ENCODE measurements at places on chromosomes 5 and 9.

- DNase-seq = no peak
Observed at GRCh38 chr5:175253597-175253996, 190.4 kb downstream of the DRD1 start.

GRCh38 chr5:76565009-76565408, 58.2 kb downstream of the F2RL2 start:
- DNase-seq = no peak

DNA sequence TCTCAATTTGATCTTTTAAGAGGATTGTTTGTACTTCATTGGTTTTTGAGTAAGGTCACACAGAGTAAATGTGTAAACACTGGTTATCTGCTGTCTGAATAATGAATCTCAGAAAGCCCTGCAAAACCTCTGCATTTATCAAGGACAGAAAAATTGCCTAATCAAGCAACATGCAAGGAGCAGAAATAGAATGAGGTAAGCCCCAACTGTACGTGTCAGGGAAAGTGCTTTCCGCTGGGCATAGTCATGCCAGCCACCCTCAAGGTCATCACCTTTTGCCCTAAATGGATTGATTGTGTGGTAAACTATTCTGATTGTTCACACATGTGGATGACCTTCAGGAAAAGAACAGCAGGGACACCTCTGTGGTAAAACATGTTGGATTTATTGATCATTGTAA, 376.9 kb upstream of the KCNN2 start:
- DNase-seq = no peak

DNA sequence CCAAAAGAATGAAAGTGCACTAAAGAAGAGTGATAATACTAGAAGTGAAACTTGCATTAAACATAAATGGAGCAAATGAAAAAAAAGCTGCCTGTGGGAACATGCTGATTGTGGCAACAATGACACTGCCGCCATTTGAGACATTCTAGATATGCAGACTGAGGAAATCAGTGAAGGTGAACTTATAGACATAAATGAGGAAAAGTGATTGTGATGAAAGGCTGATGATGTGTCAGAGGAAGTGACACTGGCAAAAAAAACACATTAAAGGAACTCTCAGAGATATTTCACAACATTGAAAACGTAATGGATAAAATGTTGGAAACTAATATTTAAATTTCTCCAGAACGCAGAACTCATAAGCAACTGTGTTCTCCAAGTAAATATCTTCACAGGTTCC, 1.2 kb downstream of the ERCC8 start:
- DNase-seq = no peak

DNA sequence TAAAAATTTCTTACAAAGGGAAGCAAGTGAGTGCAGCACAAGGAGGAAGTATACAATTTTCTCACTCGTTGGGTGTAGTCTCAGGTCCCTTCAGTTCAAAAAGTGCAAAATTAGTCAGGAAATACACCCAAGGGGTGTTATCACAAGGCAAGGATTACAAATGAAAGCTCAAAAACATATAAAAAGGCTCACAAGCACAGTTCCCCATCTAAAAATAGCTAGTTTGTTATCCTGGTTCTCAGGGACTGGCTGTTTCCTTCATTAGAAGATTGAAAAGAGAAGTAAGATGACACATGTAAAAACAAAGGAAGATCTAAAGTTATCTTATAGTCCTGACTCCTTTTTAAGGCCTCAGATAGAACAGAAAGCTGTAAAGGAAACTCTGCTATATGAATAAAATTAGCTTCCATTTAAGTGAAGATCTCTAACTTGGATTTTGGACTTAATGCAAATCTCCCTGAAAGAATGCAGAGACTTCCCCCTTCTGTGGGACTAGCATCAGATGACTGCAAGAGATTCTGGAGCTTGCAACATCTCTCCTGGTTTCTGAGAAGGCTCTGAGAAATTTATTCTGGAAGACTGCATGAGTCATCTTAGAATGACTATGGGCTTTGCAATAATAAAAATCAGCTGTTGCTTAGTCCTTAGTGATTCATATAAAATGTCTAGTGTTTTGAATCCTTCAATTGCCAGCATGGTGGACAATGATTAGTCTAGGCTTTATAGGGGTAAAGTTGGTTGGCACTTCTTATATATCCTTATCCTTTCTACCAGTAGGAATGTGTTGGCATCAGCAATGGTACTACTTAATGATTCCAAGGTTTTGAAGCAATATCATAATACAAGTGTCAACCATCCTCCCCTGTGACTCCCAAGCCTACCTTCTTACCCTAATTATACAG, 25.4 kb downstream of the DAB2 start:
- no peak for DNase-seq
